Vein endothelial cell (primary cell): ENCODE measurements at places on chromosomes 3 and 15. TPM values are rescaled to one million over a fixed set of nuclear protein-coding genes. Genes with fewer than 3 reads are reported as not detected.

Gene GOLGA8R
- total RNA-seq: 0.57 and 2.3 TPM in 2 replicates

Gene GJD2
- not detected in 2 replicates for total RNA-seq

Gene TF
- under 0.01 and 0.19 TPM in 2 replicates for total RNA-seq

Gene RHCG
- total RNA-seq: not detected in 2 replicates

Gene TGM5
- total RNA-seq: not detected in 2 replicates

Gene ZNF710
- total RNA-seq: 14.9 and 25.2 TPM in 2 replicates

Gene DOCK3
- under 0.01 and 0.19 TPM in 2 replicates for total RNA-seq

Gene GRM7
- total RNA-seq: under 0.01 and 1.3 TPM in 2 replicates
